ENCODE measurements at places on chromosomes 5 and 9. TPM values are rescaled to one million over a fixed set of nuclear protein-coding genes. Genes with fewer than 3 reads are reported as not detected.

SLC1A1 gene
- total RNA-seq, result 4.8 TPM

SRD5A1 gene
- 13.6 TPM for total RNA-seq

PCDHGA12 gene
- total RNA-seq, result 7.4 TPM

CDHR2 gene
- 0.32 TPM for total RNA-seq

FAM240B gene
- total RNA-seq, result not detected

SPINK7 gene
- total RNA-seq, result not detected

GPR151 gene
- not detected for total RNA-seq

ADGRD2 gene
- not detected for total RNA-seq

SPINK9 gene
- not detected for total RNA-seq

SLC6A3 gene
- total RNA-seq, result not detected

BHMT gene
- not detected for total RNA-seq
